ENCODE measurements at places on chromosomes 1 and 21. TPM values are rescaled to one million over a fixed set of nuclear protein-coding genes. Genes with fewer than 3 reads are reported as not detected.

The SPRR2B gene
- total RNA-seq: not detected

- DNase-seq: no peak
Measured at GRCh38 chr1:155321639-155322503, 1.2 kb downstream of the RUSC1 start.

- no peak for DNase-seq
Measured at GRCh38 chr1:230279583-230279945, 146.6 kb downstream of the PGBD5 start.

DNA sequence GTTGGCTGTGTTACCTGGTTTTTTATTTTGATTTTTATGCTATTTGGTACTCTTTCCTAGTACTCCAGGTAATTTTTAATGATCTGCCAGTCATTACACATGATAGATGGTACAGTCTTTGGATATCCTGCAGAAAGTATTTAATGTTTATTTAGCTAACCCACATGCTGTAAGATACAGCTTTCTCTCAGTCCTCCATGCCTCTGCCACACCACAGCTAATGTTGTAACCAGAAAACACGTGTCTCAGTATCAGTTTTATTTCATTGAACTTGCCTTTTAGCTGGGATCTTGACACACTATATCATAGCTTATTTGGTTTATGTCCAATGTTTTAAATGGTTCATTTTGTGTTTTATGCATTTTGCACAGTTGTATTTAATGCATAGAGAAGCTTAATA lies 1648.4 kb downstream of the KCNT2 start:
- DNase-seq: no peak

The AGRN gene
- 111 TPM for total RNA-seq

The C1orf216 gene
- total RNA-seq: 15.1 TPM

All from K562 (cell line).